ENCODE measurements at places on chromosomes 11 and 22. TPM values are rescaled to one million over a fixed set of nuclear protein-coding genes. Genes with fewer than 3 reads are reported as not detected.

DNA sequence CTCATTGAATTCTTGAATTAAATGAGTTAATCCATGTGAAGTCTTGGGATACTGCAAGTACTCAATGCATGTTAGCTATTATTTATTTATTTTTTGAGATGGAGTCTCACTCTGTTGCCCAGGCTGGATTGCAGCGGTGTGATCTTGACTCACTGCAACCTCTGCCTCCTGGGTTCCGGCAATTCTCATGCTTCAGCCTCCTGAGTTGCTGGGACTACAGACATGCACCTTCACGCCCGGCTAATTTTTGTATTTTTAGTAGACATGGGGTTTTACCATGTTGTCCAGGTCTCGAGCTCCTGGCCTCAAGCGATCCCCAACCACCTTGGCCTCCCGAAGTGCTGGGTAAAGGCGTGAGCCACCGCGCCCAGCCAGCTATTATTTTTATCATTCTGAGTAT is 9.4 kb downstream of the MMP7 start:
- DNase-seq = no peak

- no peak for DNase-seq
Observed at GRCh38 chr22:36124666-36125065, 35.9 kb downstream of the APOL3 start.

- DNase-seq = no peak
Observed at GRCh38 chr11:89633135-89633705, 76.9 kb upstream of the TRIM77 start.

DNA sequence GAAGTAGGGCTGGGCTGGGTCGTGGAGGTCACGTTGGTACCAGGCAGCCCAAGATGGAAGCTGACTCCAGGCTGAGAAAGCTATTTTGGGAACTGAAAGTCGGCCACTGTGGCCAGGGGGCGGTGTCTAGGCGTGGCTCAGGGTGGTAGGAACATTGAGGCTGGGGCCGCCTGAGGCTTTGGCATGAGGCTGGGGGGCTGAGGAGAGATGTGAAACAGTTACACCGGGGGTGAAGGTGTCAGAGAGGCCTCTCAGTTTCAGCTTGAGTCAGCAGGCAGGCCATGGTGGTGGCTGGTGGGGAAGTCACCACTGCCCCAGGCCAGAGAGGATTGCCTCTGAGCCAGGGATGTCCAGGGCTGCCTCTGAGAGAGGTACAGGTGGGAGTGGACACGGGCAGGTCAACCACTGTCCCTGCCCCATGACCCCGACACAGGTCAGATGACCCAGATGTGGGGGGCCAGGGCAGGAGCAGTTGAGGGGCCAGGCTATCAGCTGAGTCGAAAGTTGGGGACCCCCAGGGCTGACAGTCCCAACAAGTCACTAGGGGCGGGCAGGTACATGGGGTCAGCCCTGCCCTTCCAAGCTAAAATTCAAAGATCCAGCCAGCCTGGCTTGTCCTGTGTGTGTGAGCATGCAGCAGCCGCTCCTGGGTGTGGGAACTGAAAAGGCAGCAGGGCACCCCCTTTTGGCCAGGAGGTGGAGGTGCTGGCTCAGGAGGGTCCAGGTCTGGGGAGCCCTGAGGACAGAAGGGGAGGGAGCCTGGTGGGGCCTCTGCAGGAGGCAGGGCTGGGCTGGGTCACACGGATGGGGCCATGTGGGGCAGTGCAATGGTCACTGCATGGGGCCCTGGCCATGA is 7.2 kb downstream of the KCNK7 start:
- no peak for DNase-seq

DNA sequence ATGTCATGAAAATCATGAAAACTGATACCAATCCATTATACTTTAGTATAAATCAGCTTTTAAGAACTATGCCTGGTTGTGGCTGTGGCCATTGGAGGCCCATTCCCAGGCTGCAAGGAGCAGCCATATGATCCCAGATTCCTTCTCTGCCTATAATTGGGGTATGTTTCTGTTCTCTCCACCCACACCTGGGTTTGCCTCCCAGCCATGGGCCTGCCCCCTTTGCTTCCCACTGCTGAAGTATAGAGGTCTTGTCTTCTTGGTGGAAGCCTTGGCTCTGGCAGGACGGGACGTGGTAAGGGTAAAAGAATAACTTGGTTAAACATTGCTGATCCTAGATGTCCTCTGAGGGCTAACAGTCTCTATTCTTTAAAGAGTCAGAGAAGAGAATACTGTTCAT is 2.4 kb downstream of the MICAL2 start:
- DNase-seq = no peak

Gene ZBTB16
- 0.48 TPM for polyA plus RNA-seq

Gene XKR3
- polyA plus RNA-seq = not detected

Gene OR8D1
- polyA plus RNA-seq = not detected
